ENCODE measurements at places on chromosomes 3 and 15.

DNA sequence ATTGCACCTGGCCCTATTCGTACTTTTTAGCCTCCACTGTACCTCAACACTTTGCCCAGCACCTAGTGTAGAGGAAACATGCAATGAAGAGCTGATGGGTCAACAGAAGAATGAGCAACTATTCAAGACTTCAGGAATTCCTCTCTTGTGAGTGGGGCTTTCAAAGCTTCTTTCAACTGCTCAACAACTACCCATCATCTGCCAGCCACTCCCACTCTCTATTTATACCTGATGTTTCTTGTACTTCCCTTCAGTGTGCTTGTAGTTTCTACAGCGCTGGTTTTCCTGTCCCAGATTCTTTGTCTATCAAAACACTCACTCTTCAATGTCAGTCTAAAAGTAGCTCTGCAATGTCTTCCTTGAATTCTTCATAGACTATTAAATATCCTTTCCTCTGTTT, 168.3 kb upstream of the LPP start:
- DNase-seq = no peak

DNA sequence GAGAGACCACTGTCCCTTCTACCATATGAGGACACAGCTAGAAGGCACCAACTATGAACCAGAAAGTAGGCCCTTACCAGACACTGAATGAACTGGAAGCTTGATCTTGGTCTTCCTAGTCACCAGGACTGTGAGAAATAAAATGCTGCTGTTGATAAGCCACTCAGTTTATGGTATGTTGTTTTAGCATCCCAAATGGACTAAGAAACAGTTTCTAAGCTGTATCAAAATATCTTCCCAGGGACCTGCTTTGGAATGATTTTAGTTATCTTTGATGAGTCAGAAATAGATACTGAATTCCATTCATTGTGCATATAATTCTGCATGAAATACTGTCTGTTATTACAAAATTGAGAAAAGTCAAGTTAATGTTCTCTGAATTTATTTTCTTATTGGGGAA, 18.6 kb downstream of the WDR76 start:
- DNase-seq = no peak

DNA sequence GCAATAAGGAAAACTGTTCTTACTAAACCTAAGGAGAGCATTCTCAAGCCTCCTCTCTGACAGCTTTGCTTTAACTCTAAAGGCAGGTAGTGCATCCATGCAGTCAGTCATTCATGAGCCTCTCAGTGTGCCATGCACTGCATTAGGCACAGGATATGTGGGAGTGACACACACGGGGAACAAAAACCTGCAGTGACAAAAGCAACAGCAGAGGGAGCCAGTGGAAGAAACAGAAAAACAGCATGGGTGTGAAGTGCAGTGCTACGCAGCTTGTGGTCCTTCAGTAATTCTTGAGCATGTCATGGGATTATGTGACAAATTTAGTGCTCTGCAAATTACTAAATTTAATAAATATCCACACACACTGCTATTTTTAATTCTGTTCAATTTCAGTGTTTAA, 230.7 kb downstream of the BBX start:
- no peak for DNase-seq

GRCh38 chr3:147405231-147406027, 914 bp downstream of the ZIC4 start:
- no peak for DNase-seq

- DNase-seq = no peak
Observed at GRCh38 chr3:38141952-38142273, 3.5 kb downstream of the MYD88 start.

- DNase-seq = no peak
Observed at GRCh38 chr3:128725547-128726022, 398 bp upstream of the RAB7A start.

DNA sequence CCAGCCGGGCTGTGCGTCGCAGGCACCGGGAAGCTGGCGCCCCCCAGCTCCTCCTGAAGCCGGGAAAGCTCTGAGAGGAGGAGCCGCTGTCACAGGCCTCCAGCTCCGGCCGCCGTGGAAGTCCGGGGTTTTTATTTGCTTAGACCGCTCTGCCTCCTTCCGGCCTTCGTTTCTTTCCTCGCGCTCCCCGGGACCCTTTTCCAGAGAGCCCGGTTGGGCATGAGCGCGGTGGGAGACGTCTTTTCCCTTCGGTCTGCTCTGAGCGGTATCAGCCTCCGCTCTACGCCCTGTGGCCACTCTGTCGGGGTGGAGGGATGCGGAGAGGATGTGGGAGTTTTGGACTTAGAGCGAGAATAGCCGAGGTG, 559 bp downstream of the SENP5 start:
- DNase-seq = no peak
